ENCODE measurements at places on chromosomes 1 and 21.

GRCh38 chr1:167136191-167136614, 42.3 kb downstream of the STYXL2 start:
- DNase-seq = no peak

- DNase-seq = no peak
Measured at GRCh38 chr1:194043984-194044755, 857.8 kb upstream of the B3GALT2 start.

DNA sequence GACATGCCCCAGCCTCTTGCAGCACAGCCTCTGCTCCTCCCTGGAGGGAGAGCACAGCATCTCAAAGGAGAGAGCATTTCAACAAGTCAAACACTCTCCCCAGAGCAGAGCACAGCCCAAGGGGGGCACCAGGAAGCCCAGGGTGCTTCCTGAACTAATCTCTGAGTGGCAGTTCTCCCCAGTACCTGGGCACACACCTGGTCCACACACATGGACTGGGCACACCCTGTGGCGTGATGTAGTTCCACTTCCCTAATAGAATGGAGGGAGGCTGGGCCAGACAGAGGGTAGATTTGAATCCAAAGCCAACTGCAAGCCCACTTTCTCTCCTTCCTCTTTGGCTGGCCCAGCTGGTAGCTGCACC, 55.5 kb downstream of the CD46 start:
- no peak for DNase-seq

- no peak for DNase-seq
Measured at GRCh38 chr21:37896788-37897187, 19.5 kb downstream of the KCNJ6 start.

DNA sequence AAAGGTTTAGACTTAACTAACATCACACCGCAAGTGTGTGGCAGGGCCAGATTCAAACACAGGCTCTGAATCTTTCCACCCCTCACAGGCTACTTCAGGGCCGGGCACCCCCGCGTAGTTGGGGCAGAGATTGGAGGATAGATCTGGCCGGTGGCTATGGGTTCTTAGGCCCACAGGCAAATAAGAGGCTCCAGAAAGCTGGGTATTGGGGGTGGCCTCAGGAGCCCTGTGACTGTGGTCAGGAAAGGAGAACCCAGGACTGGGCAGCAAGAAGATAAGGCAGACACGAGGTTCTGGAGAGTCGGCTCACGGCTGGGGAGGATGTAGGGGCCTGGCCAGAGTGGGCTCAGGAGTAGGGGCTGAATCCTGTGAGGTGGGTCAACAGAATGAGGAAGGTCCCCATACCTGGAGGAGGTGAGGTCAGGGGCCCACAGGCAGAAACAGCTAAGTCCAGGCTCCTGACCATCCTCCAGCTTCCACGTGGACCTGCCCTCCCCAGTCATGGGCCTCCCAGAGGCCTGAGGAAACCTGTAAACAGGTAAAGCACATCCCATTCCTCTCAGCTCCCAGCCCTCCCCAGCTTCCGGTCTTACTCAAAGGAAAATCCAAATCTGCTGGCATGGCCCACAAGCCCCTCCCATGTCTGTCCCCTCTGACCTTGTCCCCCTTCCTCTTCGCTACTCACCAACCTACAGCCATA, 306.2 kb downstream of the MATN1 start:
- DNase-seq = no peak

DNA sequence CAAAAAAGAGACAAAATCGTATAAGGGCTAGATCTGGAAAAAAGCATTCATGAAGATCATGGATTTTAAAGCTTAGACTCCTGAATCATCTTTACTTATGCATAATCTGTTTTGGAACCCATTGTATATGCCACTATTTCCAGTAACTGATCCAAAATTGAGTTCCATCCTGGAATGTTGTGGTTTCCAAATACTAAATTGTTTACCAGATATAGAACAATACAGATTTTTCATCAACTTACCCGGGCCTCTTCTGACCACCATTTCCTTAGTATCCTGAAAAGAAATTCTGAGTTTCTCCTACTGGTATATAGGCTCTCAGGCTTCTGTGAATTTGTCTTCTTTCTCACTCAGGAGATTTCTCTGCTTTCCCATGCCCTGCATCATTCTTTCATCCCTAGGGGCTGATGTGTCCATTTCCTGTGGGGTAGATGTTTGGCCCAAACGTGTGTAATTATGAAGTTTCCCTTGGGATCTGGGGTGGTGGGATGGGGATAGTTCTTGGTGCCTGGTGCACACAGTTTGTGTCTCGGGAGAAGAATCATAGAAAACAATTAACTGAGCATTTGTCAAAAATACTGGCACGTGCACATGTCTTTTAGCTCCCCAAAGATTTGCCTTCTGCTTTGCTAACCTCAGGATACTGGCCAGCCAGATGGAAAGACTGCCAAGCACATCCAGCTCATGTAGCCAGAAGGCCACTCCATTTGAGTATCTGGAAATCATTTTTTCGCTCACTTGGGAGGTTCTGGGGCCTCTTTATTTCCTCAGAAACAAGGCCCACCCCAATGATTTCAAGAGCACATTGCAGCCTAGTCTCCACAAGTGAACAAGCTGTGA, 127.8 kb downstream of the NTMT2 start:
- DNase-seq = no peak

DNA sequence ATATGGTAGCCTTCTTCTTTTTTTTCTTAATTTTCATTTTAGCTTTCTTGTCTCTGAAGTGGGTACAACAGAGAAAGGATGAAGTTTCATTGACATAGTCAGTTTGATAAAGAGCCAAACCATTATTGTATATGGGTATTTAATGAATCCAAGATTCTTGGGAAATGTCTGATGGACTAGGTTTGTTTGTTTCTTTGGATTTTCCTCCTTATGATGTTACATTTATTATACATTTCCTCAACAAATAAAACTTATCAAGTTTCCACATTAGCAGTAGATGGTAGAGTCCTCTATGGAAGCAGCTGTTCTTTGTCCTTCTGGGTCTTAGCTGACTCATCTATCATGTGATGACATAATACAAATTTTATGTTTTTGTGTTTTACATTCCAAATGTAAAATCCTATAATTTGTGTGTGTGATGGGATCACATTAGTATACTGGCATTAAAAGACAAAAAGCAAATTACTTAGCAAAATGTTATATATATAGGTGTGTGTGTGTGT, 6.0 kb downstream of the COL24A1 start:
- no peak for DNase-seq

DNA sequence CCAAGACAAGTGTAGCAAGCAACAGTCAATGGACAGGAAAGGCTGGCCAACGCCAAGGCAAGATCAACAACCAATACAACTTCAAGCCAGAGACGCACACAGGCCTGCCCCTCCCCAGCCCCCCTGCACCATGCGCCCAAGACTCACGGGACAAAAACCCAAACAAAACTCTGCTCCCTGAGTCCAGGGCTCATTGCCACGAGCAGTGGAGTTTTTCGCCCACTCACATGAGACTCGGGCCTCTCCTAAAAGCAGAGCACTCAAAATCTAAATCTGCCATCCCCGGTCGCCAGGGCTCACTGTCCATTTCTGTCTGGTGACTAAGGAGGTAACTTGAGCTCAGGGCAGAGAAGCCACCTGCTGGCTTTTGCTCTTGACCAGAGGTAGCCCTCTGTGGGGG, 174.8 kb downstream of the CLIC6 start:
- no peak for DNase-seq

GRCh38 chr21:45542242-45542666, at the start of gene SLC19A1:
TSS of gene SLC19A1 (minus strand) at chr21:45542440. CDS start at chr21:45537959, 4,481 bp downstream.
- DNase-seq = no peak

DNA sequence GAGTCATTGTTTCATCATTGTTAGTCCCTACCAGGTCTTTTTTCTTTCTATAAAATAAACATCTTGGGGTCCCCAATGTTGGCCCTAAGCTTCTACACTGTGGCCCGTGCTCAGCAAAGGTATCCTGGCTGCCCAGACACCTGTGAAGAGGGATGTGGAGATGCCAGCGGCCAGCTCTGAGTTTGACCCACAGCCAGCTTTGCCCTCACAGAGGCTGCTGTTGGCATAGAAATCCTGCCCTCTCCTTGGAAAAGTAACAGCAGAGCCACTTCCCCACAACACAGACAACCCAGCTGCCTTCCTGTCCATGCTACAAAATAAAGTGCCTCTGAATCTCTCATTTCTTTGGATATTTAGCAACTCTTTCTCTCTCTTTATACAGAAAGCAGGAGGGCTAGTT, 6.0 kb downstream of the TRIM62 start:
- DNase-seq = no peak

GRCh38 chr1:11594222-11594621, 60.0 kb downstream of the FBXO2 start:
- DNase-seq = peak; percentile 10

DNA sequence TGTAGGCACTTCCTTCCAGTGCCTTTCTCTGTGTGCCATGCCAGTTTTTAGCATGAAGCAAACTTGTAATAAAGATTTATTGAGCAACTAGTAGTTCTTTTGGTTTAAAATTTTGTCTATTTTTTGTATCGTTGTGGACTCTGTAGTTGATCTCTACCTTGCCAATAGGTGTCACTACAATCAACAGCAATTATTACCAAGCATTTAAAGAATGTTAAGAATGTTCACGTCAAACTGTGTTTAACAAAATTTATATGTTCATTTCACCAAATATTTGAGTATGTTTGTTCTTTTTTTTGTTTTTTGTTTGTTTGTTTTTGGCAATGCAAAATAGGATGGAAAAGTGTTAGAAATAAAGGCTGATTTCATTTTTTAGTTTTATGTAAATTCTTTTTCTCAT, 208.1 kb downstream of the PATJ start:
- no peak for DNase-seq

- DNase-seq = no peak
Measured at GRCh38 chr1:228930479-228930957, 195.2 kb downstream of the RHOU start.

- DNase-seq = no peak
Measured at GRCh38 chr1:41646186-41646585, 161.7 kb upstream of the EDN2 start.

GRCh38 chr21:38032082-38032801, 116.0 kb upstream of the KCNJ6 start:
- no peak for DNase-seq

DNA sequence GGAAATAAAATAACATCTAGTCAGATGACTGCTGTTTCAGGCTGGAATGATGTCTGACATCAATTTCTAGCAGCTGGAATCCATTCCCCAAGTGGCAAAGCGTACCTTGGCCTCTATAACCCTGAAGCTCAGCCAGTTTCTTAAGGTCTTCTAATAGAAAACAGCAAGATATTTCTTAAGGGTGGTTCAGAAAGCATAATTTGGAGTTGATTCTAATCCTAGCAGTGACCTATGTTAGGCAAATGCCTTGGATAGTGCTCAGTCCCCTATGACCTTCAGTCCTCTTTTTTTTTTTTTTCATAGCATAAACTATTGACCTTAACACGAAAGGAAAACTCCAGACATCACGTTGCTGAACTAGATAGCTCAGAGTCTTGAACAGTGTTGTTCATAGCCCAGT, 56.5 kb downstream of the LAMC2 start:
- DNase-seq = no peak

- DNase-seq = no peak
Measured at GRCh38 chr1:213767683-213768082, 220.1 kb upstream of the PROX1 start.

GRCh38 chr1:203425663-203425975, 50.0 kb upstream of the PRELP start:
- no peak for DNase-seq

DNA sequence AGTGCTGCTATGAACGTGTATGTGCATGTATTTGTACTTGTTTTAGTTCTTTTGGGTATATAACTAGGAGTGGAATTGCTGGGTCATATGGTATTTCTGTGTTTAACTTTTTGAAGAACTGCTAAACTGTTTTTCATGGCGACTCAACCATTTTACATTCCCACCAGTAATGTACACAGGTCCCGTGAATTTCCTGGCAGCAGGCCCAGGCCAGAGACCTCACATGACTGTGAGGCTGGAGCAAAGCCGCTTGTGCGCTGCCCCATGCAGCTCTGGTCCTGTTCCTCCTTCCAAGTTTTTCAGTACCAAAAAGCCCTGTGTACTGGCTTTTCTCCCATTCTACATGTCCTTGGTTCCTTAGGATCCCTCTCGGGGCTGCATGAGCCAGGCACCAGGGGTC, 29.6 kb downstream of the ACOT11 start:
- DNase-seq = no peak

DNA sequence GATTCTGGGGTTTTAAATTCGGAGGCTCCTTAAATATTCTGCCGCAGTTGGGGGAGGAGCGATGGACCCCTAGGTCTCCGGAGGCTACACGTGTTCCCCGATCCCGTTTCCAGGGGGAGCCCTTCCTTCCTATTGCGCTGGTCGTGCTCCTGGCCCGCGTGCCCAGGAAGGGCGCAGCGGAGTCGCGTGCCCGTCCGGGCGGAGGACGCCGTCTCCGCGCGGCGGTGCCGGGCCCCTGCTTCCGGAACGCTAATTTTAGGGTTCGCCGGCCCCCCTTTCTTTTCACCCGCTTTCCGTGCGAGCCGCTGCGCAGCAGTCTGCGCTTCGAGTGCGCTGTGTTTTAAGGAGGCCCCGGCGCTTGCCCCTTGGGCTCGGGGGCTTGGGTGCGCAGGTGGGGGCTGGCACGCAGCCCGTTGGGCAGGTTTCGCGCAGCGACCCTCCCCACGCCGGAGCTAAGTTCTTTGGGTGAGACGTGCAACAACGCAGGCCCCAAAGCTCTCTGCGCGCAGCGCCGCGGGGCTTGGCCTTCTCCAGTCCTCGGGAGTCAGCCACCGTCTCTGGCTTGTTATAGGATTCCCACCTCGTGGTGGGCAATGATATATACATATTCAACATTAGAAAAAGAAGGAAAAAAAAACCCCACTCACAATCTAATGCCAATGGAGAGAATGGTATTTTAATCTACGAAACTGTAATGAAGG, 43.5 kb upstream of the DNAJC6 start:
- no peak for DNase-seq

DNA sequence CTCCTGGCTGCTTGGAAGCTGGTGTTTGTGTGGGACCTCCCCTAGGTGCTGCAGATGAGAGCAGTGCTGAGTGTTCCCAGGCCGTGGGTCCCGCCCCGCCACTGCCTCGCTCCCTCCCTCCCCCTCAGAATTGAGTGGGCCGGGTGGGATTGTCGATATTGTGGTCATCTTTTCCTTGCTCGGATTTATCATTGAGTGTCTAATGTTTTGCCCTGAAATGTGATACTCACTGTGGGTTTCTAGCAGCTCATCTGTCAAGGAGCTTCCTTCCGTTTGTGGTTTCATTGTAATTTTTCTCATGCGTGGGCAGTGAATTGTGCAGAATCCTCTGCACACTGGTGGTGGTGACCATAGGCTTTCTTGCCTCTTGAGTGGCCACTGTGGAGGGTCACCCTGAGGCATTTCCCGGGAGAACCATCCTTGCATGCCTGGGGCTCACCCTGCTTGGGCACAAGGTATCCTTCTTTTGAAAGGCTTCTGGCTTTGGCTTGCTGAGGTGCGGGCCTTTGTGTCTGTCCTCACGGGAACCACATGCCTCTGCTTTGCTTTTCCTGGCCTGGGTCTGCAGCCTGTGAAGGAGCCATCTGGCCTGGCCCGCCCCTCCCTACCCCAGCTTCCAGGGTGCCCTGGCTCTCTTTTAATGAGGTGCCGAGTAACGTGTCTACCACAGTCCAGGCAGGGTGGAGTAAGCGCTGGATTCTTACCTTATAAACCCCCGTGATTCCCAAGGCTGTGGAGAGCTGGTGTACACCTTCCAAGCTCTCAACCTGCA, 25.6 kb downstream of the SLX9 start:
- no peak for DNase-seq
